Nucleus accumbens (tissue), 56 donors: ENCODE measurements at places on chromosomes 3 and 15.

GRCh38 chr3:130517602-130518001, 625 bp downstream of the COL6A6 start:
- DNase-seq = no peak

GRCh38 chr3:69219101-69219708, 96.8 kb upstream of the LMOD3 start:
- DNase-seq = no peak

DNA sequence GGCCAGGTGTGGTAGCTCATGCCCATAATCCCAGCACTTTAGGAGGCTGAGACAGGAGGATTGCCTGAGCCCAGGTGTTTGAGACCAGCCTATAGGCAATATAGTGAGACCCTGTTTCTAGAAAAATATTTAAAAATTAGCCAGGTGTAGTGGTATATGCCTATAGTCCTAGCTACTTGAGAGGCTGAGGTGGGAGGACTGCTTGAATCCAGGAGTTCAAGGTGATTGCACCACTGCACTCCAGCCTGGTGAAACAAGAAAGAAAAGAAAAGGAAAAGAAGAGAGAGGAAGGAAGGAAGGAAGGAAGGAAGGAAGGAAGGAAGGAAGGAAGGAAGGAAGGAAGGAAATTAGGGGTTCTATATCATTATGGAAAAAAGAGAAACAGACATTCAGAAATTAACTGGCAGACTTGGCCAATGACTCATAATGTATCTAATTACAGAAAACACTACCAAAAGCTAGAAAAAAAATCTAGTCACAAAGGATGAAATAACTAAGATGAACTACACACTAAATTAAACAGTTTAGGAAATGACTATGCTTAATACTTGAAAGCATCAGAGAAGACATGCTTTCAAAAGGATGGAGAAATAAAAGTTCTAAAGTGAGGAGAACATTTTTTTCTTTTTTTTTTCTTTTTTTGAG, 45.4 kb upstream of the TERB2 start:
- DNase-seq = no peak

GRCh38 chr3:89699229-89699628, 591.8 kb downstream of the EPHA3 start:
- no peak for DNase-seq

DNA sequence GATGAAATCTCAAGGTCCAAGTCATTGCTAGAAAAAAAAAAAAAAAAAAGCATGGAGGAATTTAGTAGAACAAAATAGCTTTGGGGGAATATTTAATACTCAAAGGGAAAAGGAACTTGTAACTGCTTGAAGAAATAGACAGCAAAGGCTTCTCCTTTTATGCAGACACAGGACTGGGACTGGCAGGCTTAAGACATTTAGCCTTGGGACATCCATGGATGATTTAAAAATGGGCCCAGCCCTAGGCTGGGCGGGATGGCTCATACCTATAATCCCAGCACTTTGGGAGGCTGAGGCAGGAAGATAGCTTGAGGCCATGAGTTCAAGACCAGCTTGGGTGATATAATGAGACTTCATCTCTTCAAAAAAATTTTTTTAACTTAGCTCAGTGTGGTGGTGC, 19.8 kb downstream of the RPSA start:
- DNase-seq = no peak

GRCh38 chr15:64926661-64927060, 15.0 kb downstream of the ANKDD1A start:
- DNase-seq = no peak

DNA sequence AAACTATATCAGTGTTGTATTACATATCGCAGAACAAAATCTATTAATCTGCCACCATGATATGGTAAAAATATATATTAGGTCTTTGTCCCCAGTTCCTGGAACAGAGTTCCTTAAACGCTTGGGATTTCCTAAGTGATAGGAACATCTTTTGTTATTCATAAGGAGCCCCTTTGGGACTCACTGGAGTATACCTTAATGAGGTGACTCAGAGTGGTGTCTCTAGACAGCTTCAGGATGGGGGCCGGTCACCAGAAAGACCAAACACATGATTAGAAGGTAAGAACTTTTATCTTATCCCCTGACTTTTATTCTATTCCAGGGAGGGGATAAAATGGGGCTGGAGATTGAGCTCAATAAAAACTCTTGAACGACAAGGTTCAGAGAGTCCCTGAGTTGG, 12.3 kb upstream of the CHCHD6 start:
- DNase-seq = no peak

GRCh38 chr15:54841701-54842305, 354.9 kb downstream of the RSL24D1 start:
- no peak for DNase-seq

GRCh38 chr3:26596335-26596734, 26.2 kb upstream of the LRRC3B start:
- no peak for DNase-seq

DNA sequence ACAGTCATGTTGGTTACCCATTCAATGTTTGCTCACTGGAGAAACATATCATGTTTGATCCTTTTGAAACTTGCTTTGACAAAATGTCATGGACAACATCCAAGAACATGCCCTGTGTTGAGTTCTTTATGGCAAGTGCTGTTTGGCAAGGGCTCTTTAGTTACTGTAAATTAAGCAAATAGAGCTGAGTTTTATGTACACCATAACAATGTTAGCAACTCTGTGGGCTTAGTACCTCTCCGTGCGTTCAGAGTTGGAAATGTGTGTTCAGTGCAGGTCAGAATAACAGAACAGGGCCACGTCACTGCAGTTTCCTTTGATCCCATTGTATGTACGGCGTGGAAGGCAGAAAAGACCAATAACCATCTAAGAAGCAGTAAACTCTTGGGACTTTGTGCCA, 132.5 kb downstream of the MYRIP start:
- DNase-seq = no peak

GRCh38 chr15:41080144-41080543, 35.9 kb downstream of the INO80 start:
- no peak for DNase-seq

- DNase-seq = no peak
Measured at GRCh38 chr3:61774279-61774890, 213.0 kb downstream of the PTPRG start.

GRCh38 chr3:37249717-37250116, 75.3 kb upstream of the LRRFIP2 start:
- no peak for DNase-seq

DNA sequence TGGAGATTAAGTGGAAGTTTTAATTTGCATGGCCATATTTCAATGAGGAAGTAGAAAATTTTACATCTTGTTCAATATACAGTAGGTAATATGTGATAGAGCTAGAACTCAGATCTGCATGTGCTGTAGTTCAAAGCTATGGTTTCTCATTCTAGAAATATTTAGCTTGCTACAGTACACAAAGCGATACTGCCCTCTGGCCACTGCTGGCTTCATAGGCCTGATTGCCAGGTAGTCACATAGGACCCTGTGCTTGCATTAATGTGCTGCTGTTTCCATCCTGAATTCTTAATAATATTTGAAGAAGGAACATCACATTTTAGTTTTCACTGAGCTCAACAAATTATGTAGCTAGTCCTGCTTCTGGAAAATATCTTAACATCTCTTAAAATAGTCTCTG, 87.0 kb downstream of the PLSCR2 start:
- no peak for DNase-seq

- no peak for DNase-seq
Measured at GRCh38 chr3:142225885-142226215, 465 bp upstream of the GK5 start.

GRCh38 chr3:13081603-13082360, 8.6 kb upstream of the IQSEC1 start:
- no peak for DNase-seq

DNA sequence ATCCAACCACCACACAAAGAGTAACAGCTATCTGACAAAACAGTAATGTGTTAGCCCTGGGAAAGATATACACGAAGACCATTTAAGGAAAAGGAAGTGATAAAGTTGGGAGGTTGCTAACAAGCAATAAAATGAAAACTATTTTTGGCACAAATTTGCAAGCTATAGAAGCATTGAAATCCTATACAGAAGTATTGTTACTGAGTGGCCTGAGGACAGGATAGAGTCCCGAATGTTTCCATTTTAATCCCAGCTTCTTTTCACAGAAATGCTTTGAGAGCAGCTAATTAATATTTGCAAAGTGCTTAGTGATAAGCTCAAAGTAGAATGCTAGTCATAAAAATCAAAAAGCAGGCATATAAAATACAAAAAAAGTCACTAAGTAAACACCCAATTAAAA, 51.5 kb downstream of the RAD18 start:
- DNase-seq = no peak

- no peak for DNase-seq
Measured at GRCh38 chr15:50315814-50316630, 39.0 kb downstream of the GABPB1 start.

DNA sequence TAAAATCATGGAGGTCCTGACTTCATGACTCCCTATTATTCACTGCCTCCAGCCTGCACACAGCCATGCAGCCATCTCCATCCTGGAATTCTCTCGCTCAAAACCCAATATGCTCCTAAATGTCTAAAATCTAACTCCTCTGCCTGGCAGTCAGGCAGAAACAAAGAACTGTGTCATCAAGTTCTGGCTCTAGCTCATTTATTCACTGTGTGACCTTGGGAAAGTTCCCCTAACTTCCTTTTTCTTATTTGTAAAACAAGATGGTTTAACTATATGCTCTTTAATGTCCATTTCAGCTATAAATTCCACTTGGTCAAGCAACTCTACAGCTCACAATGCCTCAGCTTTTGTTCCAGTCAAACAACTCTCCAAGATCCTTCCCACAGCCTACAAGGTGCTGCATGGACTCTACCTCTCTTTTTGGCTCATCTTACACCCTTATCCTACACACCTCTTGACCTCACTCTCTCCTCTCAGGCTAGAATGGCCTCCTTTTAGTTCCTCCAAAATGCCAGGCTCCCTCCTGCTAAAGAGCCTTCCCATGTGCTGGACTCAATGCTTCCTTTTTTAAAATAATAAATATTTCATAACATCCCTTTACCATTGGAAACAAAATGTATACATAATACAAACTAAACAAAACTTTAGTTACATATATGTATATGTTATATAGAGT, 16.4 kb downstream of the PIK3CB start:
- no peak for DNase-seq

- no peak for DNase-seq
Measured at GRCh38 chr3:58216496-58217195, 5.9 kb upstream of the DNASE1L3 start.

DNA sequence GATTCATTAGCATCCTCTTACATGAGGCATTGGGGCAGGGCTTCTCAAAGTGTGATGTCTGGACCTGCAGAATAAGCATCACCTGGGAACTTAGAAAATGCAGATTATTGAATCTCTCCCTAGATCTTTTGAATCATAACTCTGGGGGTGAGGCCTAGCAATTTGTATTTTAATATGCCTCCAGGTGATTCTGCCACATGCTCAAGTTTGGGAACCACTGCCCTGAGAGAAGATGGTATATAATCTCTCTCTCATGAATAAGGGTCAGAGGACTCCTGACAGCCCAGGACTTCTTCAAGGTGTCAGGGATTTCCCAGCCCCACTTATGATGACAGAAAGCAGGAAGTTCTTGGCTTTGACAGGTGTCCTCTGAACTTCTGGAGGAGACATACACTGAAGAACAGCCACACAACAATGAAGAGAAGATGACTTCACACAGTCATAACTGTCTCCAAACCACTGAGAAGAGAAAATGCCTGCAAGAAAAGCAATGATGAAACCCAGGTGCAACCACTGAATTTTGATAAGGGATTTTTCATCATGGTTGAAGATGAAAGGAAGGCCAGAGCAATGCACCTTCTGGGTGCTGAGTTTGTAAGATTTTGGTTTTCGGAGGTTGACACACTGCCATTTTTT, 211.9 kb upstream of the MRPL3 start:
- DNase-seq = no peak

GRCh38 chr3:11699083-11699427, 55.3 kb upstream of the VGLL4 start:
- no peak for DNase-seq

GRCh38 chr3:24136624-24137310, 191.7 kb downstream of the NR1D2 start:
- DNase-seq = no peak

- DNase-seq = no peak
Measured at GRCh38 chr3:23490459-23490858, 287.3 kb downstream of the UBE2E2 start.

DNA sequence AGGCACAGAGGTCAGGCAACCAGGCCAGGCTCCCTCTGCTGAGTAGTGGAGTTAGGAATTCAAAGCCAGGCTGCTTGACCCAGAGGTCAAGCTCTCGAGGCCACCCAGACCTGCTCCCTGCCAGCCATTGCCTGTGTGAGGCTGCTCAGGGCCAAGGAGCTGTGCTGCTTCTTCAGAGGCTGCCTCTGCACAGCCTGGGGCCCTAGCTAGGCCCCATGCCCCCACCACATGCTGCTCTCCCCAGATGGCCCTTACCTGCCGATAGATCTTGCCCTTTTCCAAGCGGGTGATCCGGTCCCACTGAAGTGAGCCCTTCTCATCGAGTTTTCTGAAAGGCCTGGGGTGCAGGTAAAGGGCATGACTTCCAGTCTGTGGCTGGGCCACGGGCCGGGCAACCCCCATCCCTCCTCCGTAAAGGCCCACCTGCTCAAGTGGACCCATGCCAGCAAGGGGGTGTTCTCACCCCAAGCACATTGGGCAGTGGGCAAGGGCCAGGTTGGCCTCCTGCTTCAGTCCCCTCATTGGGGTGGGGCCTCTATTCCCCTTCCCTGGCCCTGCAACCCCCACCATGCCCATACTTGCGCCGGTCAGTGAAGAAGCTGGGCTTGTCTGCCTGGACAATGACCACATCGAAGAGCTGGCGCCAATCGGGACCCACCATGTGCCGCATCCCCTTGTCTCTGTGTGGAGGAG, 6.5 kb downstream of the NT5DC2 start:
- DNase-seq = no peak
